ENCODE measurements at places on chromosomes 7 and 10. TPM values are rescaled to one million over a fixed set of nuclear protein-coding genes. Genes with fewer than 3 reads are reported as not detected.

GRCh38 chr10:13681528-13681927 lies 94.8 kb downstream of the PRPF18 start:
- DNase-seq: no peak

DNA sequence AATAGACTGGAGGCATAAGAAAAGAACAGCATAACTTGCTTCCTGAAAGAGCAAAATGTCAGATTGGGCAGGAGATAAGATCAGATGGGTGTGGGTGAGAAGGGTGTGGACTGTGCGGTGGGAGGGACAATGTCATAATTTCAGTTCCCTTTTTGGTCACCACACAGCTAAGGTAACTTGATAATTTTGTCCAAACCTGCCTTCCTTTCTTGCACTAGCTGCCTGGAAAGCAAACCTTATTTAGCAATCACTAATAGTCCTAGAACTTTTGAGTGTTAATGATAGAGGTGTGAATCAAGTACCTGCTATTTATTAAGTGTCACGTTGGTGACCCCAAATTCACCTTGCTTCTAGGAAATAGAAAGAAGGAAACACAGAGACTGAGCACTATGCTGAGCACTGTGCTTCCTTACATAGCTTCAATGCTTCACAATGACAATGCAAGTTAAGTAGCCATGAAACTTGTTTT lies 72.4 kb upstream of the SP4 start:
- DNase-seq: no peak

The RAB19 gene
- total RNA-seq: 3.6 TPM

DNA sequence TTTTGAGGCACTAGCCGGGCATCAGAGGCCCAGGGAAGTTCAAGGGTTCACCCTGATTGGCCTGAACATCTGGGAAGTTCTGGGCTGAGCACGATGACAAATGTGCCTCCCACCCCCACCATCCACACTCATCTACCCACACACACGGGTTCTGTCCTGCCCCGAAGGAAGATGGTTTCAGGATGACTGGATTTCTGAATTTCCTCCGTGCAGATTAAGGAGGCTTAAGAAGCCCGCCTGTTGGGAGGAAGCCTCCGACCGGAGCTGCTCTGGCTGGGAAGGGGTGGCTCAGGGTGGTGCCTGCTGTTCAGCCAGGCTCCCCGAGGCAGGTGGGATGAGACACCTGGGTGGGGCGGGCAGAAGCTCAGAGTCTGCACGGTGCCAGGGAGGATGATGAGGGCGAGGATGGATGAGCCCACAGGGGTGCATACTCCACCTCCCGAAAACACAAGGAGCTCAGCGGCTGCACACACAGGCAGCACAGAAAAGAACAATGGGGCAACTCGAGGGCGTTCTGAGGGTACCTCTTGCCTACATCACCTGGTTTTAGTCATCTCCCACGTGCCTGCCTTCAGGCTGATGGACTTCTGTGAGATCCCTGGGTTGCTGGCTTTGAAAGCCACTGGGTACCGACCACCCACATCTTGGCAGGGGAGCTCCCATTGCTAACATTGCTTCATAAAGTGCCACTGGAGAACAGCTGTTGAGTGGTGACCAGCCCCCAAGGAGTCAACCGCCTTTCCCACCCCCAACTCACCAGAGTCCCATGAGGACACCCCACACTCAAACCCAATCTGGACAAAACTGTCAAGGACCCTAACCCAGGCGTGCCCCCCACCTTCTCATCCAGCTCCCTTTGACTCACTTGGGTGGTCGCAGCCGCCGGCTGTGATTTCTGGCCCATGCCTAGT lies 41.2 kb downstream of the CALML3 start:
- no peak for DNase-seq

The RSPH10B2 gene
- total RNA-seq: 0.07 TPM

- peak; percentile 80 for DNase-seq
Measured at GRCh38 chr7:142381727-142382390, 124.0 kb upstream of the PRSS58 start.

The GJC3 gene
- not detected for total RNA-seq

DNA sequence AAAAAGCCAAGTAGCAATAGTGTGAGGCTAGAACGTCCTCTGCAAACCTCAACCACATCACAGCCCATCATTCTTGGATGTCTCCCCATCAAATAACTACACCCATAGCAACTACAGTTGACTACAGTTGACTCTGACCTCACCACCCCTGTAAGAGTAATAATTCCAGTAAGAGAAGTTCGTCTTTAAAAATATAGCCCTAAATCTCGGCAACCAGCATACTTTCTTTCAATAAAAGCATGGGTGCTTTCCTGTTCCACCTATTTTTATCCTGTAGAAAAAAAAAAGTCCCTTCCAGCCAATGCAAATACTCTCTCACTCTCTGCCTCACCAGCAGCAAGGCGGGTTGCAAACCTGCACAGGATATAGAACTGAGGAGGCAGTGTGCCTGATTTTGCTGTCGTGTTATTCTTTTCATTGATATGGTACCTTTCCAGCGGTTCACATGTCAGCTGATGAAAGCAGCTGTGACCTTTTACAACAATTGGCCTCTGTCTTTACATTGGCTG lies 187.5 kb upstream of the NFE2L3 start:
- DNase-seq: no peak
